Bone marrow (tissue), 2 donors: ENCODE measurements at places on chromosomes 12 and 14.

DNA sequence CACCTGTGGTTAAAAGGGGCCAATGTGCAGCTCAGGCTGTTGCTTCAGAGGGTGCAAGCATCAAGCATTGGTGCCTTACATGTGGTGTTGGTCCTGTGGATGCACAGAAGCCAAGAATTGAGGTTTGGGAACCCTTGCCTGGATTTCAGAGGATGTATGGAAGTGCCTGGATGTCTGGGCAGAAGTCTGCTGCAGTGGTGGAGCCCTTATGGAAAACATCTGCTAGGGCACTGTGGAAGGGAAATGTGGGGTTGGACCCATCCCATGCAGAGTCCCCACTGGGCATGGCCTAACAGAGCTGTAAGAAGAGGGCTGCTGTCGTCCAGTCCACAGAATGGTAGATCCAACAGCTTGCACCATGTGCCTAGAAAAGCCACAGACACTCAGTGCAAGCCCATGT, 36.6 kb downstream of the PCNX1 start:
- no peak for DNase-seq

- no peak for DNase-seq
Observed at GRCh38 chr12:102479099-102479885, 1.1 kb downstream of the IGF1 start.

DNA sequence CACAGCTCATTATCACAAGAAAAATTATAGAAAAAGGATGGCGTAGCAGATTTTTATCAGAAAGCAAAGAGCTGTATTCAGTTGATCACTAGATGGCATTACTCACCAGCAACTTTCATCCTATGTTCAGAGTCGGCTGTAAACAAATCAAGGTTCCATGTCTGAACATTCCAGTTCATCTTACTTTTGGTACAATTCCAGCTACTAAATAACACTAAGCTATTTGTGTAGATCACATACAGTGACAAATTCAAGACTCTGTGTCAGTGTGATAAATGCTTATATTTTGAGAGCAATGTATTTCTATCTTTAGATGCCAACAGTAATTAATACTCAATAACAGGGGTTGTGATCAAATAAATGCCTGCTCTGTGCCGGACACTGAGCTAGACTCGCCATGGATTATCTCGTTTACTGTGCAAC, 30.1 kb downstream of the NRDE2 start:
- DNase-seq = no peak

DNA sequence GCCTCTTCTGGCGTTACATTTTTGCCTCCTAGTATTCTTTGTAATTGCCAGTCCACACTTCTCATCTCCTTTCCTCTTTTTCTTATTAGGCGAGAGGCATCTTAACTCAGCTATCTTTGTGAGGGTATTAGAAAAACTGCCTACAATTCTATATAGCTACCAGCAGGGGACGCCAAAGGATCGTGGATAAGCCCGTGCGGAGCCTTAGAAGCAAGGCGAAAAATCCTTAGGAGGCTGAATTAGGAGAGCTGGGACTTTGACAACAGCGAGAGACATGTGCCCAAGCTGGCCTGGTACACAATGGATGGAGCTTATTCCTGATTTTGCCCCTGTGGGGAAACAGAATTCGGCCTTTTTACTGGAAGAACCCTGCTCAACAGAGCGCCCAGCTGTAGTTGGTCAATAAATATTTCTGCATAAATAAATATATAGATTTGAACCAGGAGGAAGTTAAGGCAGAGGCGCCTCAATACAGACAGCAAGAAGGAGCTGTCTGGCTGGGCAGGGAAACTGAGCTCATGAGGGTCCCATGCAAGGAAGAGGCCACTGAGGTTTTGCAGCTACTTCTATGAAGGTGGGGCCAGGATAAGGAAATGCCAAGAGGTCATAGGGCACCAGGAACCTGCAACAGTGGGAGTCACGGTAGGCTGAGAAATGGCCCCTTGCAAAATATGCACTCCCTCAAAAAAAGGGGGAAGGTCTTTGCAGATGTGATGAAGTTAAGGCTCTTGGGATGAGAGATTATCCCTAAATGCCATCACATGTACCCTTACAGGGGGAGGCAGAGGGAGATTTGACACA, 14.6 kb upstream of the RBM19 start:
- peak; percentile 1 for DNase-seq

GRCh38 chr12:26782372-26783130, 50.4 kb downstream of the ITPR2 start:
- DNase-seq = no peak
